ENCODE measurements at places on chromosomes 7 and 10. TPM values are rescaled to one million over a fixed set of nuclear protein-coding genes. Genes with fewer than 3 reads are reported as not detected.

The PALD1 gene
- total RNA-seq, result 0.20 TPM

The SPDYE2 gene
- not detected for total RNA-seq

The TMEM184A gene
- not detected for total RNA-seq

The VWC2 gene
- not detected for total RNA-seq

The ZCWPW1 gene
- 4.3 TPM for total RNA-seq

The MYL10 gene
- not detected for total RNA-seq

The AGR2 gene
- not detected for total RNA-seq

The MACC1 gene
- total RNA-seq, result 0.37 TPM

The CDK14 gene
- 0.20 TPM for total RNA-seq

The ADARB2 gene
- total RNA-seq, result not detected

The CRHR2 gene
- not detected for total RNA-seq

The TRIM24 gene
- 16.3 TPM for total RNA-seq

The NUP205 gene
- total RNA-seq, result 134 TPM

The SPDYE5 gene
- total RNA-seq, result not detected

The MMS19 gene
- total RNA-seq, result 89.3 TPM

The FAM237B gene
- total RNA-seq, result not detected

The SAP25 gene
- 13.9 TPM for total RNA-seq

The MRPS24 gene
- 147 TPM for total RNA-seq

The MLXIPL gene
- total RNA-seq, result not detected

The ACTL6B gene
- total RNA-seq, result not detected

The LAMTOR4 gene
- total RNA-seq, result 130 TPM

The STAG3 gene
- 5.0 TPM for total RNA-seq

The STEAP1B gene
- total RNA-seq, result not detected

The CLDN3 gene
- total RNA-seq, result not detected

The SCART1 gene
- total RNA-seq, result 1.4 TPM

The ANKRD61 gene
- total RNA-seq, result not detected

The RAPGEF5 gene
- 0.13 TPM for total RNA-seq

The MPP7 gene
- 7.9 TPM for total RNA-seq

The ASAH2 gene
- 3.2 TPM for total RNA-seq

The ARID5B gene
- 37.1 TPM for total RNA-seq

The SCIN gene
- total RNA-seq, result 0.29 TPM

The GPNMB gene
- 9.4 TPM for total RNA-seq

The CELF2 gene
- 154 TPM for total RNA-seq

The GET4 gene
- 39.9 TPM for total RNA-seq

The PAX4 gene
- total RNA-seq, result not detected

The LEP gene
- not detected for total RNA-seq

The GPAM gene
- total RNA-seq, result 16.4 TPM

All from CD8-positive, alpha-beta memory T cell (primary cell).